NCI-H1930 (cell line): ENCODE measurements at places on chromosomes 16 and 17.
A peak's percentile ranks its signal among the peaks of the same experiment; 100 is the strongest.

GRCh38 chr16:27097800-27098230, 31.1 kb downstream of the C16orf82 start:
- no peak for DNase-seq

DNA sequence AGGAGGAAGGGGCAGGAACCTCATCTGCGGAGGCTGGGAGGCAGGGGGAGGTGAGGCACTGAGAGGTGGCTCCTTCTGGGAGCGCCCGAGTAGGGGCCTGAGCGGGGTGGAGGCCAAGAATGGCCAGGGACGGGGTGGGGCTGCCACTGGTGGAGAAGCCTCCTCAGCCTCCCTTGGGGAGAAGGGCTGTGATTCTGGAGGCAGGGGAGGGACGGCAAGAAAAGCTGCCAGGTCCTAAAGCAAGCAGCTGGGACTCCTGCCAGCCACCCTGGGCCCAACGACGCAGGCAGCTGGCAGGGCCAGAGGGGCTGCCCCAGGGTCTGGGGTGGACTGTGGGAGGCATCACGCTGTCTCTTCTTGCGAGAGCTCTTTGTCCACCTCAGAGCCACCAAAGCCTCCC, 12.7 kb upstream of the MLKL start:
- no peak for DNase-seq

GRCh38 chr16:10922328-10923145, 19.7 kb downstream of the DEXI start:
- DNase-seq = no peak

DNA sequence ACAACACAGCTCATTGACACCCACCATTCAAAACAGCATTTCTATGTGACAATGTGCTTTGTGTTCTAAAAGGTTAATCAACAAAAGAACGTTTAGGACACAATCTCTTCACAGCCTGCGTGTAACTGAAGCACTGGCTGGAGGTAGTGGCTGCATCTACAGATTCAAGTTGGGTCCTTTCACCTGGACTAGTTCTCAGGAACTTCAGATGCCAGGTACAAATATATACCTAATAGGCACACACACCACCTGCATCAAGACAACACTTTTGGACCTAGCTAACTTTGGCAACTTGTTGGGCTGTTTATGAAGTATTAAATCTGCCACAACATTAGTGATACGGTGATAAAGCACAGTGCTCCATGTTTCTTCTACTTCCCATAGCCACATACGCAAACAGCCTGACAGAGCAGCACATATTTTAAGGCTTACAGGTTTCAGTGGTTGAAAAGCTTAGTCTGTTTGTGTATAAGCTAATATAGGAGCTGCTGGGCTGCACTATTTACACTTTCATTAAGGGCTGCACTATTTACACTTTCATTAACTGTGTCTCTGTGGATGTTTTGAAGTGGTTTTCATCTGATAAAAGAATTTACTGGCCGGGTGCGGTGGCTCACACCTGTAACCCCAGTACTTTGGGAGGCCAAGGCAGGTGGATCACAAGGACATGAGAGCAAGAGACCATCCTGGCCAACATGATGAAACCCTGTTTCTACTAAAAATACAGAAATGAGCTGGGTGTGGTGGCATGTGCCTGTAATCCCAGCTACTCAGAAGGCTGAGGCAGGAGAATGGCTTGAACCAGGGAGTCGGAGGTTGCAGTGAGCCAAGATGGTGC, 132.6 kb downstream of the PARN start:
- DNase-seq = no peak

DNA sequence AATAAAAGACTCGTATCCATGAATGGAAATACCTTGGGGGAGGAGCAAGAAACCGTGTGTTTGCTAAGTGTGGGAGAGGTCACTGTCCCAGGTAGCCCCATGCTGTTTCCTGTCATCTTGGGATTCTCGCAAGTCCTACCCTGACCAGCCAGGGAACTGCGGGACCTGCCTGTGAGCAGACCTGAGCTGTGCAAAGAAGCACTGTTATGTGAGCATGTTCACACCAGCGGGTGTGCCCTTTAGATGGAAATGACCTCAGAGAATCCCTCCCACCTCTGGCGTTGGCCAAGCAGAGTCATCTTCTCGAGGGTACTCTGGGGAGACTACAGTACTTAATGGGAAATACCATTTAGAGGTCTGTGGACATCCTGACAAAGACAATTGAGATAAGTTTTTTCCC, 127.0 kb upstream of the MON1B start:
- DNase-seq = no peak

GRCh38 chr16:21301168-21301894, 23.2 kb upstream of the CRYM start:
- peak; percentile 61 for DNase-seq

DNA sequence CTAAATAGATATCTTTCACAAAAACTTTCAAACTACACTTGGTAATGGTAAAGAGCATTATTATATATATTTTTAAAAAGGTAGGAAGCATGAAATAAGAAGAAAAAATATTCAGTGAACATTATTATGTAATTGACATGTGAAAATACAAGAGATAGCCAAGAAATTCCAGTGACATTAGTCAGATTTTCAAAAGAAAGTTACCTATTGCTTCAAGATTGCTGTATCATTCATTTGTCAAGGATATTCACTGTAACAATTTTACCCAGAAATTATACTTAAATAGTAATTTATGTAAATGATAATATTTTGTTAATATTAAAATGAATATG, 350.2 kb downstream of the KIF2B start:
- no peak for DNase-seq

GRCh38 chr17:44049294-44050060, 17.0 kb downstream of the LSM12 start:
- no peak for DNase-seq

DNA sequence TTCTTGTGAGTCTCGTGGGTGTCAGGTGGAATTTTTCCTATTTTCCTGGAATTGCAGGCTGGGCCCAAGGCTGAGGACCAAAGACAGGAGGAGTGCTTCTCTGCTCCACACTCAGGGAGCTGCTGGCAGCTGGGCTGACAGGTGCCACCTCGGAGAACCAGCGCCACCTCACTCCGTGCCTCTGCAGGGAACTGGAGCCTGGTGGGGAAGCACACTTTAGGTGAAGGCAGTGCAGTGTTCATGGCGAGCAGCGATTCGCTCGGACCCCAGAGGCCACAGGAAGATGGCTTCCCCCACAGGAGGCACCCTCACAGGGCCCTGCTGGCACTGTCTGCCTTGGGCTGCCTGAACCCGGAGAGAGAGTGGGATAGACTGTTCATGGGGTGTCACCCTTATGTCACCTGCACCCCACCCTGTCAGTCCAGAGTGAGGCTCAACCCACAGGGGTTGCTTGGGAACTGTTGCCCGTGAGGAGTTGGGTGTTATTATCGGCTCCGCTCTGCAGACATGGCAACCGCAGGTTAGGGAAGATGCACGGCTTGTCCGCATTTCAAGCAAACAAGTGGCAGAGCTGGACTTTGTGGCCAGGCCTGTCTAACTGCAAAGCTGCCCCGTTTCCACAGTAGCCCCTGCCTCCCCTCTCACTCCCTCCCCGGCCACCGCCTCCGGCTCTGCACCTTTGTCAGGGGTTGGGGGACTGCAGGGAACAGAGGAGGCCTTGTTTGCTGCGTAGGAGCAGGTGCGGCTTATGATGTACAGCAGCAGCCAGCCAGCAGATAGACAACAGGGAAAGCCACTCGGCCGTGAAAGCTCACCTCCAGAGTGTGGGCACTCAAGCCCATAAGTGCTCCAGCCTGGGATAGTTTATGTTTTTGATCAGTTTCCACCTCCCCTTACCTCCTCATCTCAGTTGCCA, 15.5 kb downstream of the TBC1D24 start:
- no peak for DNase-seq

DNA sequence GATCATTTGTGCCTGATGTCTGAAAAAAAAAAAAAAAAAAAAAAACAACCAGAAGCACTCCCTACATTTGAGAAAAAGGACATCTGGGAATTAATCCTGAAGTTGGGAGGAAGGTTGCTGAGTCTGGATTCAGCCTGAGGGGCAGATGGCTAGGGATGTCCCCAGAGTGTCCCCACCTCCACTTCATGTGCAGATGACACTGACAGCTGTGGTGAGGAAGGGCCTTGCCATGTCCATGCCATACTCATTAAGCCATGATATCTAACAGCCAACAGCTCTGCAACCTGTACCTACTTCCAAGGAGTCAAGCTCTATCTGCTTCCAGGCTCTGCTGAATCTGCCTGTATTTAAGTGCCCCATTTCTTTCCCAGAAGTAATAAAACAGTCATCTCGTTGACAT, 356.0 kb downstream of the CA10 start:
- DNase-seq = no peak

DNA sequence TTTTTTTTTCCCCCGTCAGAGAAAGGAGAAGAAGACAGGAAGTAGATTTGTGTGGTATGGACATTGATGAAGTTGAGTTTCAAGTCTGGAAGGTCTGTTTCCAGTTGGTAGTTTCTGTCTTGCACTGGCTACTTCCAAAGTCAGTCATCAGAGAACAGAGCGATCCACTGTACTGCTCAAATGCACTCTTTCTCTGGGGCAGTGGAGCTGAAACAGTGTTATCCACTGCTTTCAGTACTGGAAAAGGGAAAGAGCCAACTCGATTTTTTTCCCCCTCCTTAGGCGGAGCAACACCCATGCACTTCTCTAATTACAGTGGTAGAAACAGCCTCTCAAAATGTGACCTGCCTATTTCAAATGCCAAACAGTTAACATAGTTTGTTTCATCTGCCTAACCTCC, 7.4 kb downstream of the PRKCA start:
- no peak for DNase-seq

- DNase-seq = no peak
Measured at GRCh38 chr17:37134050-37134449, 185.3 kb downstream of the AATF start.

DNA sequence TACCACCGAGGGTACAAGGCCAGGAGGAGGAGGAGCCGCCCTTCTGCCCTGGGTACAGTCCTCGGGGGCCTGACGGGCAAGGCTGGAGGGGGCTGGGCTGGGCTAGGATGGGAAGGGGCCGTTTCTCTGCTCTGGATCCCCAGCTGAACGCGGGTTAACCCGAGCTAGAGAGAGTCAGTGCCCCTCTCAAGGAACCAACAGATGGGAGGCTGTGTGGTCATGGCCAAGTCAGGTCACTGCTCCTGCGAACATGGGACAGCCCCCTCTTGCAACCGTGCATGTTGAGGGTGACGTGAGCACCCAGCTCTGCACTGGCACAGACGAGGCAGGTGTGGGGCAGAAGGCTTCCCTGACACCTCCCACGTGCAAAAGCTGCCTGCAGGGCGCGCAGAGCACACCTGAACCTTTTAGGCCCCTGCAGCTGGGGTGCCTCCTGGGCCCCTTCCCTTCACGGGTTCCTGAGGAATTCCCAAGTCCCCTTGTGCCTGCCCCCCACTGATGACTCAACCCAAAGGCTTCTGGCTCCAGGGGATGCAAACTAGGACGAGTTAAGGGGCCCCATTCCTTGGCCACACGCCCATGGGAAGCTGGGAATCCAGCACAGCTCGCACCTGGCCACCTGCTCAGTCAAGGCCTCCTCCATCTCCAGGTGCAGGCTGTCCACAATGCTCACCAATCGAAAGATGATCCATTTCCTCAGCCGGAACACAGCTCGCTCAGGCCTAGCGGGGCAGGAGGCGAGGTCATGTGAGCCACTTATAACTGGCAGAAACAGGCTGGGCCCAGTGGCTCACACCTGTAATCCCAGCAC, 6.3 kb downstream of the MYBBP1A start:
- no peak for DNase-seq

- DNase-seq = no peak
Measured at GRCh38 chr16:53899431-53899830, 195.5 kb downstream of the FTO start.

GRCh38 chr16:84739349-84740124, 39.7 kb downstream of the USP10 start:
- no peak for DNase-seq

DNA sequence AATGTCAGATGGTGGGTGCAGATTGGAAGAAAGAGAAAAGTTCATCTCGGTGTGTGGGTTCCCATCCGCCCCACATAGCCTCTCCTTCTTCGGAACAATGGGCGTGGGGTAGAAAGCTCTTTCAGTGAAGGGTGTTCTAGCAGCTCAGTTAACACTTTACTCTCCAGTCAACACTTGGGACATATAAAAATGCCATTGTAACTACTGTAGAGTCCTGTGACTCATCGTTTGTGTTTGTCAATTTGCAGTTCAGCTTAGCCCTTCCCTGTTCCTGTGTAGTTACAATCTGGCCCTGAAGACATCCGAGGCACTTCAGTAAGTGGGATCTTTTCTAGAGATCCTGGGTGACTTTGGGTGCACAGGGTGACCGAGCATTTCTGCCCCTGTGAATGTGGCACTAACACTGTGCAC, 11.5 kb upstream of the CLEC18C start:
- no peak for DNase-seq

GRCh38 chr16:16190546-16190945, 32.7 kb downstream of the ABCC6 start:
- no peak for DNase-seq

GRCh38 chr16:82031116-82032084, 3.7 kb upstream of the HSD17B2 start:
- DNase-seq = peak; percentile 5

- DNase-seq = no peak
Measured at GRCh38 chr17:35236821-35237220, 6.1 kb upstream of the SLFN5 start.

- no peak for DNase-seq
Measured at GRCh38 chr17:4163951-4164350, 21.0 kb downstream of the CYB5D2 start.

DNA sequence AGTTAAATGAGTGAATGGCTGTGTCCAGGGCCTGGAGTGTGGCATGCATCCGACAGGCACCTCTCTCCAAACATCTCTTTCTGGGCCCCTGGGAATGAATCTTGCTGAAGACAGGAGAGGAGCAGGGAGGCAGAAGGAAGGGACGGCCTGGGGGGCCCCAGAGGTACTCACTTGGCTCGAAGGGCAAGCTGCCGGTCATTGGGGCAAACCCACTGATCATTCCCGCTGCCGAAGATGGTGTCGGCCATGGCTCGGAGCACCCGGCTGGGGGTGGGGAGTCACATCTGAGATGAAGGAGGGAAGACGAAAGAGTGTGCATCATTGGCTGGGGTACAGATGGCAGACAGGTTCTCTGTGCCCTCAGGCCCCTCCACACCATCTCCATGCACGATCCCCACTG, 25.3 kb downstream of the RPH3AL start:
- DNase-seq = no peak

DNA sequence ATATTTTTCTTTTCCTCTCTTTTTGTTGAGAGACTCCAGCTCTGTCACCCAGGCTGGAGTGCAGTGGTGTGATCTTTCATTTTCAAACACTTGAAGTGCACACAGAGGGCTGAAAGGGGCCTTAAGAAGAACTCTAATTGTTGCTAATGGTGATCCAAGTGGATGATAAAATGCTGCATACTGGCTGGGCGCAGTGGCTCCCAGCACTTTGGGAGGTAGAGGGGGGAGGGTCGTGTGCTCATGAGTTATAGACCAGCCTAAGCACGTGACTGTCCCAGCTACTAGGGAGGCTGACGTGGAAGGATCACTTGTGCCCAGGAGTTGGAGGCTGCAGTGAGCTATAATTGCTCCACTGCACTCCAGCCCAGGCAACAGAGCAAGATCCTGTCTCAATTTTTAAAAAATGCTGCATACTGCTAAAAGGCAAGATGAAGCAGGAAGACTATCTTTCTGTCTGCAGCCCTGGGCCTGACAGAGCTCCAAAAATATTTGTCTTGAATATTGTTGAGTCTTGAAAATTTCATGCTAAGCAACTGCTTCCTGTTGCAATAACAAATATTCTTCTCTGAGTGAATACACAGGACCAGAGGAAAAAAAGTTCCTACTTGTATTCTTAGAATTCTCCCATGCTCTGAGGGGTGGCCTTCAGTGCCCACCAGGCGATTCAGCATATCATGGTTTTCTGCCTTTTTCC, 63.7 kb upstream of the AKTIP start:
- no peak for DNase-seq

- DNase-seq = no peak
Measured at GRCh38 chr17:71068408-71068750, 899.0 kb downstream of the KCNJ2 start.
